ENCODE measurements at places on chromosomes 1 and 21. TPM values are rescaled to one million over a fixed set of nuclear protein-coding genes. Genes with fewer than 3 reads are reported as not detected.

The SHCBP1L gene
- total RNA-seq: not detected

The PTAFR gene
- 16.4 TPM for total RNA-seq

The ZNF684 gene
- 9.5 TPM for total RNA-seq

- H3K36me3 ChIP-seq: no peaks in the 10 kb centered on the region
- H3K4me3 ChIP-seq: no peak overlapping the region
- H3K27ac ChIP-seq: no peak overlapping the region
- DNase-seq: no peak
- no peaks in the 10 kb centered on the region for H3K4me1 ChIP-seq
Observed at GRCh38 chr1:92701147-92701546, 83.8 kb downstream of the EVI5 start.

GRCh38 chr1:18597160-18598042 lies 33.2 kb upstream of the PAX7 start:
- H3K4me3 ChIP-seq: no peak overlapping the region
- H3K4me1 ChIP-seq: no peaks in the 10 kb centered on the region
- DNase-seq: peak; percentile 74
- H3K36me3 ChIP-seq: no peaks in the 10 kb centered on the region
- no peak overlapping the region for H3K27ac ChIP-seq

DNA sequence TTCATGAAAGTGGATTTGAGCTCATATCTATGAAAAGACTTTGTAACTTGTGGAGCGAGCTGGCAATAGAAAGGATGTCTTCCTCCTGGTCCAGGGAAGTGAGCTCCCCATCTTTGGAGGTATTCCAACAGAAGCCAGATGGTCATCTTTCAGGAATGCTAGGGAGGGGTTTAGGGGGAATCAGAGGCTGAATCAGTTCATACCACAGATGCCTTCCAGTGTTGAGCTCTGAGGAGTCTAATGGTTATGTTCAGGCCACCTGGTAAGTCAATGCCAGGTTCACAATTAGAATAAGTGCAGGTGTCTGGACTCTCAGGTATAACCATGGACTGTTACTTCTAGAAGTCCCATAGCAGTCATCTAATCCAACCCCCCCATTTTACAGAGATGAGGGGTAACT lies 119.1 kb downstream of the ACTL8 start:
- no peaks in the 10 kb centered on the region for H3K27me3 ChIP-seq
- no peaks in the 10 kb centered on the region for H3K36me3 ChIP-seq
- no peak for DNase-seq
- no peaks in the 10 kb centered on the region for H3K4me1 ChIP-seq
- H3K27ac ChIP-seq: no peak overlapping the region
- no peak overlapping the region for H3K4me3 ChIP-seq

GRCh38 chr1:25566176-25566729 lies 22.8 kb downstream of the LDLRAP1 start:
- H3K4me3 ChIP-seq: no peak overlapping the region
- no peaks in the 10 kb centered on the region for H3K27me3 ChIP-seq
- H3K27ac ChIP-seq: no peak overlapping the region
- no peaks in the 10 kb centered on the region for H3K36me3 ChIP-seq
- H3K4me1 ChIP-seq: peaks cover 2% of the 10 kb centered on the region

The DCST1 gene
- total RNA-seq: not detected

The CELA2A gene
- not detected for total RNA-seq

The ZNF326 gene
- total RNA-seq: 25.6 TPM

DNA sequence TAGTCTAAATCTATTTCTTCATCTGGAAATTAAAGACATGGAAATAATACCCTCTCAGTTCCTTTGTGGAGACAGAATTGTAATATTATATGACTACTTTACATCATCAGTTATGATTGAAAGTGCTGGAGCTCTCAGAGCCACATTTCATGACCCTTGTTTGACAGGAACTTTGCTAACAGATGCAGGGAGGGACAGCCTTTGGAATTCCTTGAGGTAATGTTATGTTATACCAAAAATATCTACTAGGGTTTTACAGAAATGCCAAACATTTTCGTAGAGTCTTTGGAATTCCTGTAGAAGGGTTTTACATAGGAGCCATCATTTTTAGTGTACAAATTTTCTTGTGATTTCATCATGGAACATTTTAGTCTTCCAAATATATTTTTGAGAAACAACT lies 57.4 kb upstream of the ADAMTS5 start:
- H3K4me3 ChIP-seq: no peak overlapping the region
- no peak for DNase-seq
- H3K4me1 ChIP-seq: no peaks in the 10 kb centered on the region
- H3K27me3 ChIP-seq: no peaks in the 10 kb centered on the region
- no peak overlapping the region for H3K27ac ChIP-seq
- no peaks in the 10 kb centered on the region for H3K36me3 ChIP-seq

The KCNE2 gene
- not detected for total RNA-seq

The SHISA4 gene
- 10.4 TPM for total RNA-seq
